ENCODE measurements at places on chromosomes 4 and X.

- DNase-seq = peak; percentile 16
Observed at GRCh38 chrX:112844250-112844649, 3.6 kb upstream of the AMOT start.

- no peak for DNase-seq
Observed at GRCh38 chr4:17957688-17958087, 63.9 kb downstream of the LCORL start.

- DNase-seq = no peak
Observed at GRCh38 chr4:113636877-113637276, 124.7 kb downstream of the CAMK2D start.

GRCh38 chr4:33715841-33716395 lies 2528.4 kb downstream of the ARAP2 start:
- no peak for DNase-seq

- no peak for DNase-seq
Observed at GRCh38 chr4:111605111-111605510, 540.1 kb upstream of the FAM241A start.
